Eye (tissue), 1 donor: ENCODE measurements at places on chromosomes 4 and X.
A peak's percentile ranks its signal among the peaks of the same experiment; 100 is the strongest.

DNA sequence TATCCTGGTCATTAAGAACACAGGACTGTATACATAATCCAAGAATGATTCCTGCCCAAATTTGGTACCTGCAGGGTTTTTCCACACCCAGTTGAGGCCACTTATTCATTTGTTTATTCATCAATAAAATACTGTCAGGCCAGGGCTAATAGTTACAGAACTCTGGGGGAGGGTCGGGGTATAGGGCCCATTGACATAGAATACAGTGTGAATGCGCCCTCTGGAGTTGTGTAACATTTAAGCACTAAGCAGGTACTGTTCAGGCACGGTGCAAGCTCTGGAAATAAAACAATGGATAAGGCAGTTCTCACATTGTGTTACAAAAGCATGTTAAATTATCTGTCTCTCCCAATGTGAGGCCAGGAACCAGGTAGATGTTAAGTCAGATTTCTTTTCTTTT lies 30.8 kb upstream of the LRBA start:
- DNase-seq = no peak

DNA sequence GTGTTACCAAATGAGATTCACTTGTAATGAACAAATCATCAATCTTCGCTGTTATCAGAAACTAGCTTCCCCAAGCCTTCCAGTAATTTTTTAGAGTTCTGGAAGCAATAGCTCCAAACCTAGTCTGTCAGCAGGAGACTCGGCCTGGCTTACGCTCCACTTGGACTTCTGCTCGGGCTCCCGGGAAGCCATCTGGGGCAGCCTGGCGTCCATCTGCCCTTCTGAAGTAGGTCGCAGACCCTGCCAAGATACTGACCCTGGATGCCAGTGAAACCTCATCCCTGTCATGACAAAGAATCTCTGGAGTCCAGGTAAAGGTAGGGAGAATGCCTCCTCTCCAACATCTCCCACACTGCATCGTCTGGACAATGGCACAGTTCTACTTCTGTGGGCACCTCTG lies 493.8 kb upstream of the ZFP42 start:
- no peak for DNase-seq

- no peak for DNase-seq
These were observed 8.9 kb downstream of the MTHFD2L start for GRCh38 chr4:74166818-74167217.

GRCh38 chr4:111283066-111283677 lies 660.3 kb upstream of the PITX2 start:
- peak; percentile 59 for DNase-seq

DNA sequence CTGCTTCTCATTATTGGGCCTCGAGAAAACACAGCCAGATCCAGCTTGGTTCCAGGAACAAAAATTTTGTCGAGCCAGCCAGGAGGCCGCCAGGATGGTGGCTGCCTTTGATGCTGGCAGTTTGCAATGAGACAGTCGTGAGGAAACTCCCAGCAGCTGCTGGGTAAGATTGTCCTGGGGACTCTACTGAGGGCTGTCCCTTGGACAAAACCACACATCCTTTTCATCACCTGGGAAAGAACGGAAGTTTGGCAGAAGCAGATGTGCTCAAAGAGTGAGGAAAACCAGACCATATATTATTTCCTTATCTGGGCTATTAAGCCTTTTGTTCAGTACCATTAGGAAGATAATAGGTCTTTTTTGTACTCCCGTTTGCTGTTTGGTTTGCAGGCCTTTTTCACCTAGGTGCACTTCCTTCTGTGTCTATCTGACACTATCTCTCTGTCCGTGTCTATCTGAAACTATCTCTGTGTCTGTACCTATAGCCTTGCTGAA lies 13.4 kb upstream of the PAPSS1 start:
- no peak for DNase-seq

DNA sequence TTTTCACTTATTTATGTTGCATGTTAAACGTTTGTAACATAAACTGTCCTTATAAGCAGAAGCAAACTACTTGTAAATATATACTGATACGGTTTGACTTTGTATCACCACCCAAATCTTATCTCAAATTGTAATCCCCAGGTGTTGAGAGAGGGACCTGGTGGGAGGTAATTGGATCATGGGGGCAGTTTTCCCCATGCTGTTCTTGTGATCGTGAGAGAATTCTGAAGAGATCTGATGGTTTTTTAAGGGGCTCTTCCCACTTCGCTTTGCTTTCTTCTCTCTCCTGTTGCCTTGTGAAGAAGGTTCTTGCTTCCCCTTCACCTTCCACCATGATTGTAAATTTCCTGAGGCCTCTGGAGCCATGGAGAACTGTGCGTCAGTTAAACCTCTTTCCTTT lies 87.1 kb upstream of the MAPK10 start:
- DNase-seq = no peak

- no peak for DNase-seq
These were observed 4.7 kb downstream of the XG start for GRCh38 chrX:2756548-2756947.

DNA sequence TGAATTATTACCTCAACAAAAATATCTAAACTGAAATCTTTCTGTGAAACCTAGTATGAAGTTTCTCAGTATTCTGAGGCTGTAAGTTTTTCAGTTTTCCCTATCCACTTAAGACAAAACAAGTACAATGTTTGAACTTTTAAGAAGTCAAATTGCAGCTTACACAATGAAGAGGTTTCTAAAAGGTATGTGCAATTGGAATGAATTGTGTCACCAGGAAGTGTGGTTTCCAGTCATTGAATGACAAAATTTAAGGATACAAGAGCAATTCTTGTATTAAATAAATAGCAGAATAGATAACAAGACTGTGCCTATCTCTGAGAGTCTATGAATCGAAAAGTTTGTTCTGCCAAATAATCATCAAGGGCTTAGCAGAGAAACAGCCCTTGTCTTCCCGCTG lies 207.3 kb downstream of the ANKRD50 start:
- no peak for DNase-seq

GRCh38 chr4:19655666-19656065 lies 596.0 kb upstream of the SLIT2 start:
- no peak for DNase-seq

GRCh38 chr4:37648084-37648817 lies 37.9 kb downstream of the RELL1 start:
- no peak for DNase-seq

GRCh38 chrX:11472879-11473278 lies 179.7 kb downstream of the AMELX start:
- no peak for DNase-seq

- no peak for DNase-seq
These were observed 33.5 kb upstream of the CYBB start for GRCh38 chrX:37746218-37746941.

DNA sequence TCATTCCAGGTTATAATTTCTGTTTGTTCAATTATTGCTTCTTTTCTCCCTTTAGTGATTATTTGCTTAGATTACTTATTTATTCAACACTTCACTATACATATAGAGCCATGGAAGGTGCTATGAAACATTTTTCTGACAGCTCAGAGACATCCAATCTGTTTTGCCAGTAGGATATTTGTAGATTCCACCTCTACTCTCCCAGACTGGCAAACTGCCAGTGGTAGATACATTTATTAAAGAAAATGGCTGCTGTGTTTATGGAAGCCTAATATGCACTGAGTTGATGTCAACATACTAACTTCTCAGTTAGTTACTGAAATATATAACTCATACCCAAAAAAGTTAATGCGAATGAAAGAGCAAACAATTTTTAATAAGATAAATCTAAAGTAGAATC lies 348.6 kb downstream of the TRAM1L1 start:
- DNase-seq = no peak

DNA sequence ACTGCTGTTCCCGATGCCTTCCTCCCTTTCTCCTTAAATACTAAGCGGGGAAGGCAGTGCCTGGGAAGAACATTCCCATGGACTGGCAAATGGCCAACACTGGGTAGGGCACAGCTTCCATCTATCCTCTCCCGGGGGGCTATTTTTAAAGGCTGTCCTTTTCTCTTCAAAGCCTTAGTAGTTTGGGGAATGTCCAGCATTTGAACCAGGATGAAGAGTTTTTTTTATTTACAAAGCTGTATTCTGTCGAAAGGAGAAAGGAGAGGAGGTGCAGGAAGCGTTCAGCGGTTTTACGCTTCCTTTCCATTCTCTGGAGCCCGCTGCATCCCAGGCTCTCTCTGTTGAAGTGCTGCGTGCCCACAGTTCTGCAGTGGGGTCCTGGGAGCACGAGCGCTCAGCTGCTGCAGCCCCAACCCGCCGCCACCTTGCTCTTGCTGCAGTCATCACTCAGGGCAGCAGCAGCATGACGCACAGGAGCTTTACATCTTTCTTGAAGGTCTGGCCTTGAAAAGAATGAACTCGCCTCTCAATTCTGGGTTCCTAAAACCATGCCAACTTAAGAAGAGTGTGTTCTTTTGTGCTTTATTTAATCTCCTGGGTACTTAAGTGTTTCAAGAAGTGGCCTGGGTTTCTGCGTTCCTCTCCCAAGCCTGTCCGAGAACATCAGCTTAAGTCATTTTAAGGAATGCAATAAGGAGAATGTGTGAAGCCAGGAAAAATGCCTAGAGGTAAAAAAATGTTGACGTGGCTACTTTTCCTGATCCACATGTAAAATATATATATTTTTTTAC lies 427.2 kb downstream of the MAPK10 start:
- DNase-seq = peak; percentile 61

GRCh38 chr4:11004818-11005217 lies 320.2 kb upstream of the CLNK start:
- DNase-seq = no peak

DNA sequence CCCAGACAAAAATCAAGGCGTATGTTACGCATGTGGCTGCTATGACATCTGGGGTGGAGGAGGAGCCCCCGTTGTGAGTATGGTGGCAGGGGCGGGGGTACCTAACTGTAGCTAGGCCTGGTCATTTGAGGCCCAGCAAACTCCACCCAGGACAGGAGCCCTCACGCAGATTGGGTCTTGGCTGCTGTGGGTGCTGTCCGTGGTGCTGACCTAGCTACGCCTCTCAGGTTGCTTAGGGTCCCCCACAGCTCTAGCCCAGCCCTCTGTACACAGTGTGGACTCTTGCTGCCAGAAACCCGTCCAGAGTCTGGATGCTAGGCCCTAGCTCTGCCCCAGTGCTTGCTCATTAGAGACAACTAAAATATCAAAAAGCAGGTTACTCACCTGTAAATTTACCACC lies 146.7 kb upstream of the PSAPL1 start:
- DNase-seq = peak; percentile 86
